ENCODE measurements at places on chromosomes 5 and 9.

DNA sequence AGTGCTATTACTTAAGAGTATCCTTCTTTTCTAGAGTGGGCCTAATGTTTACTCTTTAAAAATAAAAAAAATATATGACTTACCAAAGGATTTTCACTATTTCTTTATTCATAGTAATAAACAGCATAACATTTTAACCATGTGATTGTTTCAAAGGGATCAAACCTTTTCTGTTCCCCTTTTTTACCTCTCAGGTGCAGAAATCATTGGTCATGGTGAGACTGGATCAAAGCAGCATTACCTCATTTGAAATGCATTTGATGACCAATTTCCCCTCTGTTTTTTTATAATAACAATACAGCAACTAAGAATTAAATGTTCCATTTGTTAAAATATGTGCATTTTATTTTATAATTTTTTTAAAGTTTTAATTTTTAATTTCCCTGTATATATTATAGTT lies 598.0 kb upstream of the RGMB start:
- DNase-seq = no peak

GRCh38 chr9:3074247-3074646 lies 230.4 kb upstream of the PUM3 start:
- DNase-seq = no peak

DNA sequence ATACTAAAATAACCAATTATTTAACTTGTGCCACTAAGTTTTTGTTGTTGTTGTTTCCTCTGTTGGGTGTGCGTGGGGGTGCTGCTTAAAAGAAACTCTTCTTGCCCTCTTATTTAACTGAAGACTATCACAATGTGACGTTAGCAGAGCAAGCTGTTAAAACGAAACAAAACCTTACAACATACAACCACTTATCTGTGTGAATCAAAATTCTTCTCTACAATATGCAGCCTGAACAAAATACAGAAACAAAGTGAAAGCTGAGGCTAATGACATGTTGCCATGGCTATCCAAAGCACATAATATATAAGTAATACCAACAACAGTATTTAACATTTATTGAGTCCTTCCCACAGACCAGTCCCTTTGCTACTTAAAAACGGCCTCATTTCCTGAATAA lies 291.0 kb downstream of the FBXL17 start:
- no peak for DNase-seq

- no peak for DNase-seq
Measured at GRCh38 chr9:131735238-131736128, 4.4 kb downstream of the RAPGEF1 start.

- DNase-seq = no peak
Measured at GRCh38 chr5:52956014-52956413, 33.1 kb upstream of the ITGA2 start.

- no peak for DNase-seq
Measured at GRCh38 chr9:5957166-5957565, 58.3 kb downstream of the RANBP6 start.

GRCh38 chr5:32170303-32171151 lies 3.6 kb downstream of the GOLPH3 start:
- DNase-seq = no peak

GRCh38 chr5:134053840-134054338 lies 49.1 kb upstream of the VDAC1 start:
- DNase-seq = no peak

DNA sequence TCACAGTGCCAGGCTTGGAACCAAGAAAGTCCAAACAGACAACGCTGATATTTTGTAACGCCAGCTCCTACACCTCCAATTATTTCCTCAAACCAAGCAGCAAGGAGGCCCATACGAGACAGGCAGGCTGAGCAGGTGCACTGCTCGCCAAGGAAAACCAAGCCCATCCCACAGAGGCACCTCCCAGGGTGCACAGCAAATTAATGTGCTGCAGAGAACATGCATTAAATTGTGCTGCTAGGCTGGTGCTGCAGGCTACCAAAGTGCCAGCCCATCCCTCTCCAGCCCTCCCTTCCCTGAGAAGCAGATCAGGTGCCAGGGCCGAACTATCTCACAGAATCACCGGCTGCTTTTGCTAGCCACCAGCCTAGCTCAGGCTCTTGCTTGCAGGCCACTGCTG lies 137.8 kb downstream of the PAX5 start:
- DNase-seq = no peak

- DNase-seq = no peak
Measured at GRCh38 chr9:78278801-78279200, 18.1 kb upstream of the PSAT1 start.
